Fibroblast of the aortic adventitia (primary cell): ENCODE measurements at places on chromosomes 13 and 19. TPM values are rescaled to one million over a fixed set of nuclear protein-coding genes. Genes with fewer than 3 reads are reported as not detected.

GRCh38 chr19:46025835-46026234, 3.0 kb upstream of the PGLYRP1 start:
- DNase-seq = no peak

Gene DMRTC2
- total RNA-seq = not detected in 2 replicates

GRCh38 chr19:41189425-41190065, 3.5 kb upstream of the CYP2S1 start:
- peak; percentile 27 for DNase-seq

DNA sequence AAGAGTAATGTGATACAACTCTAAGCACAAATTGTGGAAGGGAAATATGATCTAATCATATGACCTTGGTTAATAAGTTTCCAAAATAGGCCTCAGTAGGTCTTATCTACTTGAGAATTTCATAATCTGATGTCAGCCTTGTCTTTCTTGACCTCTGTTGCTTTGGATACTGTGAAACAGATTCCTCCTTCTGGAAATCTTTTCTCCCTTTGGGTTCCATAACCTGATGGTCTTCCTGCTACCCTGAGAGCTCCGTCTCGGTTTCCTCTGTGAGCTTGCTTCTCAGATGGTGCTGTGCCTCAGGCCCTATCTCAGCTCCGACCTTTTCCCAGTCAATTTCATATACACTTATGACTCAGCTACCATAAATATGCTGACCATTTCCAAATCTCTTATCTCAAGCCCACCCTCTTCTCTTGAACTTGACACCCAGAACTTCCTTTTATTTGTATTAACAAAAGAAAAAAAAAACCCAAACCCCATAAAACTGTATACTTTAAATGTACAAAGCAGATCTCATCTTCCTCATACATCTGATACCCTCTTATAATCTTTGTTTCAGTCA, 6.4 kb upstream of the SLC46A3 start:
- no peak for DNase-seq

Gene ZIC5
- total RNA-seq = not detected in 2 replicates

DNA sequence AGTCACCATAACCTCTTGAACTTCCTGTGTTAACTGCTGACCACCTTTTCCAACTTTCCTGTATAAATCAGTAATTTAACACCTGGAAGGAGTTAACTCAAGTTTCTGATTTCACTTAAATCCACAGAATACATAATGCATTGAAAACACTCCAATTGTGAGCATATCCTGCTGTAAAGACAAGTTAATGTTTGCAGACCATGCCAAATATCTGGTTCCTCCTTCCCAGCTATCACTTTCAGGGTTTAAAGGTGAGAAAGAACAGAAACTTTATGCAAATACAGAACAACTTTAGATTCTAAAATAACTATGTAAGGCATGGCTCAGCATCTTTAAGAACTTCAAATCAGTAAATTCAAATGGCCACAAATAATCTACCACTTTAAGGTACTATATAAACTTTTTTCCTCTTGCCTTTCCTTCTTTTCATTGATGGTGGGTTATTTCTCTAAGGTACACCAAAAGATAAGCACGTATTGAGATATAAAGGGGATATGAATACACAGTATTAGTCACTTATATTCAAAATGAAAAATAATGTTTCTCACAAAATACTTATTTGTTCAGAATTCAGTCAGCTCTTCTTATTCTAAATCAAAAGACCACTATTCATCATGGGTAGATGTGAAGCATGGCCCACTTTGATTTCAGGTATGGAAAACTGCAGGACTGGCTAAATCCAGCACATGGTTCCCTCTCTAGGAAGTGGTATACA, 6.6 kb upstream of the TPTE2 start:
- no peak for DNase-seq

Gene ZNF439
- 0.72 and 2.8 TPM in 2 replicates for total RNA-seq

- DNase-seq = no peak
Observed at GRCh38 chr19:1665565-1666047, 13.2 kb upstream of the TCF3 start.

Gene RFXAP
- total RNA-seq = 3.7 and 3.8 TPM in 2 replicates

Gene MYBPC2
- total RNA-seq = not detected in 2 replicates

GRCh38 chr19:13707915-13708314, 56.4 kb upstream of the MRI1 start:
- peak; percentile 92 for DNase-seq

DNA sequence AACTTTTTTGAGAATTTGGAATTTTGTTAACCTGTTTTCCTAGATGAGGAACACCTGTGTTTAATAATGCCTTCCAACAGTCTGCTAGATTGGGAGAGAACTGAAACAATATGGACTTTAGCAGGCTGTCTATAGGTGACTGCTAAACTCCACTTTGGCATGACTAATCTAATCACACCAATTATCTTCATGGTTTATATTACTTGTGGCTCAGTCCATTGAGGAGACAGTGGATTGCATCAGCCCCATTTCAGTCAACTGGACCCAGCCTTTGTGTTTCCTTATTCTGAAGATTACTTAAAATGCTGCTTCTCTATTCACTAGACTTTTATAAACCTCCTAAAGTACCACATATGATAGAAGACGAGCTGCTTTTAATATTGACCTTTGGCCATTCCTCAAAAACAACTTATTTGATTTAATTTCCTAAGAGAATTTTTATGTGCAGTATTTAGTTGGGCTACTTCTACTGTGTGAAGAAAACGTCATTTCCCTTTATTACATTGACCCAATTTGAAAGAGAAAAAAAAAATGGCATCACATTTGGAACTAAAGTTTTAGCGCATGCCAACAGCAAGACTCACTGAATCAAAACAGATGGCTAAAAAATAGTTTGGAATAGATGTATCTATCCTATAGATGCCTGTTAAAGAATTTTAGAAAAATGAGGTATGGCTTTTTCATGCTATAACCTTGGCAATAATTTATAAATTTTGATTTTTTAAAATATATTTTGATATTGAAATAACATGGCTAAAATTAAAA, 295.8 kb downstream of the NDFIP2 start:
- DNase-seq = peak; percentile 65

Gene SGCG
- 2.1 and 15.4 TPM in 2 replicates for total RNA-seq

Gene PSG1
- total RNA-seq = 0.72 TPM in 1 of 2 replicates, not detected in the other

GRCh38 chr13:34006011-34006410, 188.1 kb downstream of the RFC3 start:
- no peak for DNase-seq

DNA sequence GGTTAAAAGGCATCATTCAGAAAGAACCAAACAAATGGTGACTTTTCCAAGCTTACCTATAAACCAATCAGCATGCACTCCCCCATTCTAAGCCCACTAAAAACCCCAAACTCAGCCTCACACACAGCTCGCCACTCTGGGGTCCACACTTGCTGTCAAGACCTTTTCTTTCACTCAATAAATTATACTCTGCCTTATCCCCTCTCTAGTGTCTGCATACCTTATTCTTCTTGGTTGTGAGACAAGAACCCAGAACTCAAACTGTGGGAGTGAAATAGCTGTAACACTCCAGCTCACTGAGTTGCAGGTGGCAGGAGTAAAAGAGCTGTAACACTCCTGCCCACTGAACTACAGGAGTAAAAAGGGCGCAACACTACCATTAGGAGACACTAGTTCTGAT, 559.0 kb downstream of the TBC1D4 start:
- DNase-seq = no peak

GRCh38 chr19:16075430-16076153, 703 bp upstream of the TPM4 start:
- DNase-seq = no peak

- DNase-seq = peak; percentile 84
Observed at GRCh38 chr19:46442808-46443450, 14.2 kb upstream of the PNMA8C start.

DNA sequence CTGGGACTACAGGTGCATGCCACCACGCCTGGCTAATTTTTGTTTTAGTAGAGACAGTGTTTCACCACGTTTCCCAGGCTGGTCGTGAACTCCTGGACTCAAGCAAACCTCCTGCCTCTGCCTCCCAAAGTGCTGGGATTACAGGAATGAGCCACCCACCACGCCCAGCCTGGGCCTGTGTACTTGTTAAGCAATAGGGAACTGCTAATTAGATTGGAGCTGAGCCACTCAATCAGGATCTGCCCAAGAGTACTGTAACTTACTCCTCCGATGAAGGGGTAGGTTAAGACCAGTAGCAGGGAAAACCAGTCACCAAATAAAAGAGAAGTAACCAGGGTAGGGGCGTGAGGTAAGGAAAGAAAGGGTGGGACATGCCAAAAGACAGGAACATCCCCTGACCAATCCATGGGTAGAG, 2.3 kb downstream of the DDX39A start:
- peak; percentile 41 for DNase-seq

DNA sequence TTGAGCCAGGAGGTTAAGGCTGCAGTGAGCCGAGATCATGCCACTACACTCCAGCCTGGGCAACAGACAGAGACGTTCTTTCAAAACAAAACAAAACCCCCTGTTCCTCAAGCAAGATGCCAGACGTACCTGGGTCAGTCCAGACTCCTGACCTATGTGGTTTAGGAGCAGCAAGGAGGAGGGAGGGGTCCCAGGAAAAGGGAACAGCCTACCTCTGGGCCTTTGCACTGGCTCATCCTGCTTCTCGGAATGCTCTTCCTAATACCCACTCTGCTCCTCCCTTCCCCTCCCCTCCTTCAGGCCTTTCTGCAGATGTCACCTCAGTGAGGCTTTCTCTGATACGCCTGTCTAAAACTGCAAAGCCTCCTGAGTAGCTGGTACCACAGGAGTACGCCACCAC, 9.5 kb downstream of the RINL start:
- no peak for DNase-seq

GRCh38 chr13:113401452-113402415, 37.8 kb upstream of the GRTP1 start:
- no peak for DNase-seq

DNA sequence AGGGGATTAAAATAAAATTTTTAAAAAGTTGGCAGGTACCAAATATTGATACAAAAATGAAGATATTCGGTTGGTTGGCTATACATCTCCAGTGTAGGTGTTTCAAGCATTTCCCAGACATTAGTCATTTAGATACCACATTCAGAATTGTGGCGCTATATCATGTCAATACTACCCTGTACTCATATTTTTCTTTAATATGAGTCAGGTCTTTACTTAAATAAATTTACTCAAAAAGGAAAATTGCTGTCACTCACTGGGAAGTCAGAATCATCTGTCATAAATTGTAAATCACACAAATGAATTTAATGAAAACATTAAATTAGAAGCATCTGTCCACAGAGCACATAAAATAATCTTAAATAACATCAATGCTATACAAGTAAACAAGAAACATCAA, 134.2 kb downstream of the TSHZ3 start:
- DNase-seq = no peak

GRCh38 chr19:812747-813218, 9.0 kb downstream of the PLPPR3 start:
- DNase-seq = no peak

DNA sequence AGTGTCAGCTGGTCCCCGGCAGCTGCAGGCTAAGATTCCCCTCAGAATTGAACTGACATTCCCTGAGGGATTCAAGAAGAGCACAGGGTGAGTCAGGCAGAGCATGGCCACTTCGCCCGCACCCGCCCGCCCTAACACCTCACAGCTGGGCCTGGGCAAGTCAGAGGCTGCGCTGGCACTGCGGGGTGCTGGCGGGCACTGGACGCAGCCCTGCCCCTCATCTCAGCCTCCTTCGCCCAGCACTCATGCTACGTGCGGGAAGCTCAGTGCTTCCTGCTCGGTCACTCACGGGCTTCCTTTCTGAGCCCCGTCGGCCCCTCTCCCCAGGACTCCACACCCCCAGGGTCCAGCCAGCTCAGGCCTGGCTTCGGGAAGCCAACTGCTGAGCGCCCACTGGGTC, 56.9 kb downstream of the MLLT1 start:
- no peak for DNase-seq

GRCh38 chr13:39209731-39210531, 171.7 kb downstream of the NHLRC3 start:
- DNase-seq = peak; percentile 32

DNA sequence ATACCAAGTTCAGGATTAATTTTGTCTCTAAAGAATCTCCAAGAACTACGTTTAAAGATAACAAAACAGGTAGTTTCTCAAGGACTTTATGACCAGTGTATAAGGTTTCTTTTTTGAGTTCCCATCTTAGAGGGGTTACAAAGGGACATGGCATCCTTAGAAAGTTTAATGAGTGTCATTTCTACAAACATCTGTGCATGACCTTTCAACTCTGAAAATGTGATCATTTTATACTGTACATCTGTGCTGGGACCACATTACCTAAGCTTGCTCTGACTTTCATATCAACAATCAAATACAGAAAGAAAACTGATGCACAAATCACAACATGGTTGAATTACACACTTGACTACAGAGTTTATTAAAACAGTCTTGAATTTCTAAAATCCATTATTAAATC, 37.1 kb downstream of the KLF12 start:
- DNase-seq = no peak

Gene CCNA1
- total RNA-seq = 0.09 TPM in 1 of 2 replicates, not detected in the other

- no peak for DNase-seq
Observed at GRCh38 chr19:5694956-5695648, 5.0 kb downstream of the RPL36 start.

GRCh38 chr13:85806553-85807175, 7.4 kb upstream of the SLITRK6 start:
- DNase-seq = peak; percentile 72

DNA sequence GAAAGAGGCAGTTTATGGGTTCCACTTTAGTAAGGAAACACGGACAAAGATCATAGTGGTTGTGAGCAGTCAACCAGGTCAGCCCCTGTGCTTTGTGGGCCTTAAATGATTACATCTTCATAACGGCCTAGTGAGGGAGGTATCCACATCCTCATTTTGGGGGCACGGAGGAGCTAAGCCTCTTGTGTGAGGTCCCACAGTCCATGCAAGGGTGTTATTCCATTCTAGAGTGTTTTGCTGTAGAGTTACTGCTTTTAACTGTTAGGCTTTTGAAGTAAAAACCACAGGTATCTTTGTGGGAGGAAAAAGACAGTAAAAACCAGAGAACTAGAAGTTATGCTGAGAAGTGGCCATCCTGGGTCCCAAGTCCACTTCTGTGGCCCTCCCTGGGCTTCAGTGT, 4.0 kb downstream of the NOP53 start:
- no peak for DNase-seq

- no peak for DNase-seq
Observed at GRCh38 chr13:50714891-50715290, 128.6 kb downstream of the DLEU7 start.

GRCh38 chr19:45351401-45351952, 10.9 kb downstream of the KLC3 start:
- DNase-seq = no peak

DNA sequence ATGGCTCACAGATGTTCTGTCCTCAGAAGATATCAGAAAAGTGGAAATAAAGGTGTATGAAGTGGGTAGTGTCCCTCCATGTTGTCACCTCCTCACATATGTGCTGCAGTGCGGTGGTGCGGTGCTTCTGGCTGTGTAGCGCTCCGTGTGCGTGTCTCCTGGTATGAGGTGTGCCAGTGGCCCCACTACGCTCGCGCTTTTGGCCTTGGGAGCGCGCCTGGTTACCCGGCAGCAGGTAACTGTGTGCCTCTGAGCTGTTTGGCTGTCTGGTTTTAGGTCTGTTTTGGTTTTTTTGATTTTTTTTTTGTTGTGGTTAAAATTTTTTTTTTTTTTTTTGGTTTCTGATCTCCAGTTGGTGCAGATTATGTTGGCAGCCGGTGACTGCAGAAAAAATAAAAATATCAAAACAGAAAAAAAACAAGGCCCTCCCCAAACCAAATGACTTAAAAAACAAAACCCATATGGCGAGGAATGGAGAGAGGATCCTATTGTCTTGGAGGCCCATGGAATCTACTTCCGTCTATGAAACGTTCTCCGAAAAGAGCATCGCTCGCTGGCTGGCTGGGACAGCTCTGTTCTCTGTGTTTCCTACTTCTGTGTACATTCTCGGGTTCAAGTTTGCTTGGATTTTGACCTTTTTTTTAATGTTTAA, 7.9 kb downstream of the HNRNPL start:
- DNase-seq = no peak

- DNase-seq = peak; percentile 55
Observed at GRCh38 chr13:49649244-49649962, 21.1 kb downstream of the ARL11 start.
